Mesendoderm (in vitro differentiated cells): ENCODE measurements at places on chromosomes 16 and 17.

DNA sequence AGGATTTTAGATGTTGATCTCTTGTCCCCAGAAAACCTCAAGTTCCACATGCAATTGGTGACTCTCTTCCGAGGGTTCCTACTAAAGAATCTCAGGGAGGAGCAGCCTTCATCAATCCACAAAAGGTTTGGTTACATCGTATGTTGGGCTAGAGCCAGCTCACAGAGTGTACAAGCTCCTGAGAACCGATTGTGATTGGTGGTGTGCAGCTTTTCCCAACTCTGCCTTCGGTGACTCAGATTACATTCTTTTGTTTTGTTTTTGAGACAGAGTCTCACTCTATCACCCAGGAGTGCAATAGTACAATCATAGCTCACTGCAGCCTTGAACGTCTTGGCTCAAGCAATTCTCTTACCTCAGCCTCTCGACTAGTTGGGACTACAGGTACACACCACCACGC lies 172.4 kb downstream of the PMP22 start:
- H3K27ac ChIP-seq, result no peak overlapping the region
- DNase-seq, result no peak
- H3K36me3 ChIP-seq, result no peaks in the 10 kb centered on the region
- H3K4me3 ChIP-seq, result no peak overlapping the region

GRCh38 chr17:36913132-36913531 lies 24.1 kb upstream of the LHX1 start:
- DNase-seq, result peak; percentile 54
- H3K36me3 ChIP-seq, result no peaks in the 10 kb centered on the region
- no peaks in the 10 kb centered on the region for H3K27me3 ChIP-seq
- H3K4me3 ChIP-seq, result no peak overlapping the region
- peaks cover 7% of the 10 kb centered on the region for H3K4me1 ChIP-seq

- no peaks in the 10 kb centered on the region for H3K36me3 ChIP-seq
- H3K4me3 ChIP-seq, result no peak overlapping the region
- no peaks in the 10 kb centered on the region for H3K27me3 ChIP-seq
- peaks cover 8% of the 10 kb centered on the region for H3K4me1 ChIP-seq
- DNase-seq, result no peak
Measured at GRCh38 chr17:17938388-17939107, 33.7 kb downstream of the TOM1L2 start.

GRCh38 chr17:80523956-80524712 lies 20.5 kb upstream of the RPTOR start:
- no peak overlapping the region for H3K4me3 ChIP-seq
- no peaks in the 10 kb centered on the region for H3K36me3 ChIP-seq
- no peaks in the 10 kb centered on the region for H3K4me1 ChIP-seq
- H3K27me3 ChIP-seq, result no peaks in the 10 kb centered on the region
- no peak overlapping the region for H3K27ac ChIP-seq

GRCh38 chr17:81003711-81004475 lies 12.3 kb downstream of the CHMP6 start:
- no peaks in the 10 kb centered on the region for H3K4me1 ChIP-seq
- H3K36me3 ChIP-seq, result no peaks in the 10 kb centered on the region
- H3K4me3 ChIP-seq, result no peak overlapping the region
- H3K27ac ChIP-seq, result no peak overlapping the region
- H3K27me3 ChIP-seq, result peaks cover 7% of the 10 kb centered on the region

GRCh38 chr16:1825864-1826690 lies 548 bp downstream of the HAGH start:
- no peaks in the 10 kb centered on the region for H3K36me3 ChIP-seq
- peak overlapping the region; percentile 26 for H3K4me3 ChIP-seq
- DNase-seq, result peak; percentile 71
